ENCODE measurements at places on chromosomes 1 and 21. TPM values are rescaled to one million over a fixed set of nuclear protein-coding genes. Genes with fewer than 3 reads are reported as not detected.
A peak's percentile ranks its signal among the peaks of the same experiment; 100 is the strongest.

DNA sequence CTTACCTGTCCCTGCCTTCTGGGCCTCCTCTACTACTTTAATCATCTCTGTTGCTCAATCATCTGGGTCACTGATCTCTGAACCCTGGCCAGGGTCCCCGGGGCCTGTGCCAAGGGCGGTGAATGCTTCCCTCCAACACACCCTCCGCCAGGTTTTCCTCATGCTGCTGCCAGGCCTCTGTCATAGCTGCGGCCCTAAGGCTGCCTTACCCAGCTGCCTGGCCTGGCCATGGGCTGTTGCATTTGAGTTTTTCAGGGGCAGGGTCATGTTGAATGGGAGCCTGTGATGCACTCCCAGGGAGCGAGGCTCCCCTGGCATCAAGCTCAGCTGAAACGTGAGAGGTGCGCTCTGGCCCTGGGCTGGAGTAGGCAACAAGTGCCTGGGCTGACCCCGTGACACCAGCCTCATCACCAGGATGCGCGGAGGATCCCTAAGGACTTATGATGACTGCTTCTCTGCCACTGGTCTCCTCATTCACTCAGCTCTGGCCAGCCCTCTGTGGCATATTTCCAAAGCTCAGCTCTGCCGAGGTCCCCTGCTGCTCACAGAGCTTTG, 7.6 kb downstream of the EDN2 start:
- no peak for DNase-seq

DNA sequence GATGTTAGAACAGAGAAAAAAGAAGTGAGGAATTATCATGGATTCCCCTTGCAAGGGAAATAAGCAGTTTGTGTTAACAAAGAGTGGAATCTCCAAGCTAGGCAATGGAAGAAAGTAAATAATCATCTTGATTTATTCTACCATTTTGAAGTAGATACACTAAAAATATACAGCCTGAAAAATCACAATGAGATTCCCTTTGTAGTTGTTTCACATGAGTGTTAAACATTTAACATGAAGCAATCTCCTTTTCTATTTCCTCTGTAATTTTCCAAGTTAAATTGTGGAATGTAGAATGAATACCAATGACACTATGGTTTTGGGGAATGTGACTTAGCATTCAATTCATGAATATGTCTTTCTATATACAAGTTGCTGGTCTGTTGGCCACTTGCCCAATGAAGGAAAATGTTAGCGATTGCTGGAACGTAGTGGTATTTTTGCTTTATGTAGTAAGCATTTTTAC, 5.7 kb downstream of the TGFB2 start:
- DNase-seq, result peak; percentile 26

DNA sequence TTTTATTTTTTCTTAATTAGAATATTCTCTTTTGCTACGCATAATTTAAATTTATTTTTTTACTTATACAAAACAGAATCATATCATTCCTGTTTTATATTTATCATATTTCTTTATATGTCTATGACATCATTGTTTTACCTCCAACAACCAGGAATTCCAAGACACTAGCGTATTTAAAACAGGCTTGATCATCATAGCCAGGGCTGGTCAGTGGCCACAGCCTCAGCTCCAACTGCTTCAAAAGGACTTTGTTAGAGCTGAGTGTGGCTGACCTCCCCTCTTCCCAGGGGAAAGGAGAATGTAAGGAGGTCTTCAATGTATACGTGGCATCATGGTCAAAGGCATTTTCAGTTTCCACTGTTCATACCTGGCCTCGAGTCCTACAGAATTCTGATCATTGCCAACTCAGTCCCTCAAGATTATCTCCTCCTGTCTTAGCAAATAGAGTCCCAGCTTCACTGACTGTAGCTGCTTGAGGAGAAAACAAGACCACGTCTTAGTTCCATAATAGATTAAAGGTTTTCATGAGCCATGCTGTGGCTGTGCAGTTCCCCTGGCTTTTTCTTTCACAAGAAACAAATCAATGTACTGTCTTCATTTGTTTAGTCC, 444.0 kb downstream of the PTPRC start:
- DNase-seq, result no peak

GRCh38 chr21:45251635-45252447, 35.9 kb downstream of the POFUT2 start:
- no peak for DNase-seq

DNA sequence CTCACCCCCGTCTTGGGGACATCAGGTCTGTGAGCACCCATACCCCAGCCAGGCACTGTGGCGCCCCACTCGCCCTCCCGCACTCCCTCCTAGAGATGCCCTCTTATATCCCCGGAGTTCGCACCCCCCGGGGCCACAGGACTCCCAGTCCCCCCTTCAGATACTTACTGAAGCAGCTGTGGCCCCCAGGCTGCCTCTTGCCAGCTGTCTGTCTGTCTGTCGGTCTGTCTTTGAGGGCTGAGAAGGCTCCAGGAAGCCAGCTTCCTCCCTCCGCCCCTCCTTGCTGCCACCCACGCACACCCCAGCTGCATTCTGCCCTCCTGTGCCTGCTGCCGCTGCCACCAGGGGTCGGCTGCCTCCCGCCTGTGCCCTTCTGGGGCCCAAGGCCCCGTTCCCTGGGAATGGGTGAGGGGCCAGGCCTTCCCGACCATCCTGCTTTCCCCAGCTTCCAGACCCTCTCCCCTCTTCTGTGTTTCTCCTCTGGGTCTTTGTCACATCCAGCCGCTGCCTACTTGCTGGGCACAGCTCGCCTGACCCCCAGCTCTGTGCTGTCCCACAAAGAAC, at the start of gene PTPN7:
Gene PTPN7 (minus strand): TSS at position 226 of the 564 bp plus-strand sequence. CDS start 1,200 bp downstream, outside the sequence.
- DNase-seq, result no peak

- no peak for DNase-seq
Measured at GRCh38 chr1:174209347-174210187, 50.2 kb downstream of the RABGAP1L start.

DNA sequence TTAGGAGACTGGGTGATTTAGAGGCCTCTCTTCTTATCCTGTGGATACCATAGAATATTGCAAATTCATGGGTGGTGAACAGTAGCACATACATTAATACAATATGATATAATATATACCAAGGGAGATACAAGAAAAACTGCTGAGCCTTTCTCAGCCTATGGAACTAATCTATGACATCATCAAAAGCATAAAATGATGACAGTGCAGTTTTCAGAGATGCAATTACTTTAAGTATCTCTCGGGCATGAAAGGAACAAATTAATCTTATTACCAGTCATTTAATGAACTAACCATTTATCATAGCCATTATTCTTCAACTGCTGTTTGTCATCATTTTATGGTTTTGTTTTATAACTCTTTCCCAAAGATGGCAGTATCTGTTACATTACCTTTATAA, 3.5 kb downstream of the CHODL start:
- no peak for DNase-seq

- DNase-seq, result no peak
Measured at GRCh38 chr1:37001703-37002102, 32.6 kb downstream of the GRIK3 start.

DNA sequence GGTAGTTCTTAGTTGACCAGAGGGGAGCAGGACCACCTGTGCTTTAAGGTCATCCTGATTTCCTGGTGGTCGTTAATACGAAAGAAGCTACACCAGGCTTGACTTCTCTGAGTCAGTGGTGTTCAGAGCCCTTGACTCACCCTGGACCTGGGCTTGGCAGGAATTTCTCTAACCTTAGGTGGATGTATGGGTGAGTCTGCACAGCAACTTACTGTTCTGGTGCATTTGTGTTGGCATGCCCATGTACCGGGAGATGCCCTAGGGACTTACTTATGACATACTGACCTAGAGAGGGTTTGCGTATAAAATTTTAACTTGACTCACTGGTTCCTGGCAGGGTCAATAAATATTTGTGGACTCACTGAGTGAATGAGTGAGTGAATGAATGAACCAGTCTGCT, 304.6 kb downstream of the DISC1 start:
- DNase-seq, result peak; percentile 89

The DMBX1 gene
- not detected for total RNA-seq

The RLF gene
- total RNA-seq, result 14.0 TPM

Data from foreskin keratinocyte (primary cell).